Breast epithelium (tissue), 4 donors: ENCODE measurements at places on chromosomes 5 and 9. TPM values are rescaled to one million over a fixed set of nuclear protein-coding genes. Genes with fewer than 3 reads are reported as not detected.

DNA sequence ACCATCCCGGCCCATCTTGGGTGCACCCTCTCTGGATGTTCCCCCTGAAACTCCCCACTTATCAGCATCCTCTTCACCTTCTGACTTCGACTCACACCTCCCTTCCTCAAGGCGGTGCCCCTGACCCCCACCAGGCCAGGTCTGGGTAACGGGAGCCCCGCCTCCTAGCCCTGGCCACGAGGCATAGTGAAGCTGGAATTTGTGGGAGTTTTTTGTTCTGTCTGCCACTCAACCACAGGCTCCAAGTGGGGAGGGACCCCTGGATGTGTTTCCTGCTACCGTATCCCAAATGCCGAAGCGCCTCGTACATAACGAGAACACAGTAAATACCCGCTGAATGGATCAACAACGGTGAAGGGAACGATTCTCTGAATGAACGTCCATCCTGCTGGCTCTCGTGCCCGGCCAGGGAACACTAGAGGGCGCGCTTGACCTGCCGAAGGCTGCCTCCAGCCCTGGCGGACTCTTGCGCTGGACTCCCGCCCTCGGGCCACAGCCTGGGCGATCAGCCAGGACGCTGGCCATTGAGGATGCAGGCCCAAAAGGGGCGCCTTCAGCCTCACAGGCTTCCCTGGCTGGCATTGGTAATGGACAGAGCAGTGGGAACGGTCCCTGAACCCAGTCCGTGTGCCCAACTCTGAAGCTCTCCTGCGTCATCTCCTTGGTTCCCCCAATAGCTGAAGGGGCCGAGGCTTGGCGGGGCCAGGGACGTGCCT, 47.3 kb upstream of the PHYKPL start:
- H3K4me3 ChIP-seq = no peak overlapping the region
- no peaks in the 10 kb centered on the region for H3K36me3 ChIP-seq
- no peak overlapping the region for H3K27ac ChIP-seq
- peaks cover 23% of the 10 kb centered on the region for H3K27me3 ChIP-seq
- no peaks in the 10 kb centered on the region for H3K4me1 ChIP-seq

The CARD19 gene
- total RNA-seq = 59.0 TPM

- no peaks in the 10 kb centered on the region for H3K27me3 ChIP-seq
- no peak for DNase-seq
- no peak overlapping the region for H3K4me3 ChIP-seq
- no peaks in the 10 kb centered on the region for H3K4me1 ChIP-seq
- H3K27ac ChIP-seq = no peak overlapping the region
Measured at GRCh38 chr5:35357973-35358372, 127.7 kb upstream of the PRLR start.

The FRRS1L gene
- 2.6 TPM for total RNA-seq

- no peaks in the 10 kb centered on the region for H3K36me3 ChIP-seq
- no peaks in the 10 kb centered on the region for H3K27me3 ChIP-seq
- DNase-seq = no peak
- peak overlapping the region; percentile 94 for H3K4me3 ChIP-seq
- H3K4me1 ChIP-seq = no peaks in the 10 kb centered on the region
Measured at GRCh38 chr5:172768098-172768572, 2.9 kb downstream of the DUSP1 start.

The INSL4 gene
- not detected for total RNA-seq

GRCh38 chr9:69421908-69422801, 97.1 kb downstream of the ENTREP1 start:
- no peaks in the 10 kb centered on the region for H3K27me3 ChIP-seq
- no peak overlapping the region for H3K27ac ChIP-seq
- DNase-seq = no peak
- H3K4me3 ChIP-seq = no peak overlapping the region
- H3K36me3 ChIP-seq = no peaks in the 10 kb centered on the region

DNA sequence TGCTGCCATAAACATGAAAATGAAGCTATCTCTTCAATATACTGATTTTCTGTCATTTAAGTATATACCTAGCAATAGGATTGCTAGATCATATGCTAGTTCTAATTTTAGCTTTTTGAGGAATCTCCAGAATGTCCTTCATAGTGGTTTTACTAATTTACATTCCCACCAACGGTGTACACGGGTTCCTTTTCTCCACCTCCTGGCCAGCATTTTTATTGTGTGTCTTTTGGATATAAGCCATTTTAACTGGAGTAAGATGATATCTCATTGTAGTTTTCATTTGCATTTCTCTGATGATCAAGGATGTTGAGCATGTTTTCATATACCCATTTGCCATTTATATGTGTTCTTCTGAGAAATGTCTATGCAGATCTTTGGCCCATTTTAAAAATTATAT, 446.5 kb downstream of the GABRG2 start:
- H3K27ac ChIP-seq = no peak overlapping the region
- no peaks in the 10 kb centered on the region for H3K36me3 ChIP-seq
- no peaks in the 10 kb centered on the region for H3K4me1 ChIP-seq

The SHOC1 gene
- not detected for total RNA-seq

- no peak overlapping the region for H3K4me3 ChIP-seq
- DNase-seq = no peak
- no peak overlapping the region for H3K27ac ChIP-seq
- no peaks in the 10 kb centered on the region for H3K27me3 ChIP-seq
- H3K4me1 ChIP-seq = no peaks in the 10 kb centered on the region
Measured at GRCh38 chr5:110177729-110178128, 488.0 kb downstream of the MAN2A1 start.

DNA sequence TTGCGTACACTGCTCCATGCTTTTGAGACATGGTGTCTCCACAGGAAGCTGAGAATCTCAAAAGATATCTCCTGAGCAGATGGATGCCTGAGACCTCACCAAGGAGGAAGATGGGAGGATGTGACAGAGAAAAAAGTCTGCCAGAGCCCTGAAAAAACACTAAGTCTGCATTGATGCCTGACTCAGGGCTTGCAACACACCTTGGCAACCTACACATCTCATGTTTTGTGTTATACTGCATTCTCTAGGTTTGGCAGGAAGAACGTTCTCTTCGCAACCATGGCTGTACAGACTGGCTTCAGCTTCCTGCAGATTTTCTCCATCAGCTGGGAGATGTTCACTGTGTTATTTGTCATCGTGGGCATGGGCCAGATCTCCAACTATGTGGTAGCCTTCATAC, 19.2 kb downstream of the SLC22A4 start:
- H3K27ac ChIP-seq = no peak overlapping the region
- H3K4me3 ChIP-seq = no peak overlapping the region
- H3K36me3 ChIP-seq = no peaks in the 10 kb centered on the region
- H3K4me1 ChIP-seq = peaks cover 8% of the 10 kb centered on the region
- no peaks in the 10 kb centered on the region for H3K27me3 ChIP-seq
- no peak for DNase-seq

DNA sequence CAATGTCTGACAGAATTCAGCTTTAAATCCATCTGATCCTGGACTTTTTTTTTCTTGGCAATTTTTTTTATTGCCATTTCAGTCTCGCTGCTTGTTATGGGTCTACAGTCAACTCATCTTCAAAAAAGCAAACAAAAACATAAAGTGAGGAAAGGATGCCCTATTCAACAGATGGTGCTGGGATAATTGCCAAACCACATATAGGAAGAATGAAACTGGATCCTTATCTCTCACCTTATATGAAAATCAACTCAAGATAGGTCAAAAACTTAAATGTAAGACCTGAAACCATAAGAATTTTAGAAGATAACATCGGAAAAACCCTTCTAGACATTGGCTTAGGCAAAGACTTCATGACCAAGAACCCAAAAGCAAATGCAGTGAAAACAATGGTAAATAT, 389.1 kb upstream of the ST8SIA4 start:
- H3K4me3 ChIP-seq = no peak overlapping the region
- no peaks in the 10 kb centered on the region for H3K36me3 ChIP-seq
- no peak for DNase-seq
- no peaks in the 10 kb centered on the region for H3K27me3 ChIP-seq
- no peak overlapping the region for H3K27ac ChIP-seq

DNA sequence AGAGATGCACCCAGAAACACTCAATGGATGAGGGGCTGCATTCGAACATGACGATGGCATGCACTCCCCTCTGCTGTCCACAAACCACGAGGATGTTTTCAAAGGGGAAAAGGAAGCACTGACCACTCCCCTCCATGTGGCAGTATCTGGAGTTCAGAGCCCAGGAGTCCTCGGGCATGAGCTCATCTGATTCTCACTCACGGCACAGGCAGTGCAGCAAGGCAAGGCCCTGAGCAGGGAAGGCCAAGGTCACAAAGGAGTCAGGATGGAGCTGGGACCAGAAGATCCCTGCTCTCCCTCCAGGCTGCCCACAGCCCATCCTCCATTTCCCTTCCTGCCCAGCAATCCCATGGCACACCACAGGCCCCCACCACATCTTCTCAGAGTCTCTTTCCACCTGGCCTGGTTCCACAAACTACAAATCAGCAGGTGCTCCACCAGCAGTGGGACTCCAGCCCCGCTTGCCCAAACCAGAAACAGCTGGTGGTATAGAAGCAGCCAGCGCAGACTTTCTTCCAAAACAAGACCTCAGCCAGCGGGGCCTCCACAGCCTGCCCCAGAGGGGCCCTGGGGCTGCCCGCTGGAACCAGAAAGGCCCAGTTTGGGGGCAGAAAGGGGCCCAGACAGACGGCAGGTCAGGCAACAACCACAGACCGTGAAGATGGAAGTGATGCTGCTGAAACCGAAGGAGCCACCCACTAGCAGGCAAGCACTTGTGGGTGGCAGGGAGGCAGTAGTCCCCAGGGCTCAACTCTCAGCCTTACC, 12.2 kb downstream of the TNIP1 start:
- no peak overlapping the region for H3K4me3 ChIP-seq
- H3K27ac ChIP-seq = peak overlapping the region; percentile 66
- DNase-seq = no peak

DNA sequence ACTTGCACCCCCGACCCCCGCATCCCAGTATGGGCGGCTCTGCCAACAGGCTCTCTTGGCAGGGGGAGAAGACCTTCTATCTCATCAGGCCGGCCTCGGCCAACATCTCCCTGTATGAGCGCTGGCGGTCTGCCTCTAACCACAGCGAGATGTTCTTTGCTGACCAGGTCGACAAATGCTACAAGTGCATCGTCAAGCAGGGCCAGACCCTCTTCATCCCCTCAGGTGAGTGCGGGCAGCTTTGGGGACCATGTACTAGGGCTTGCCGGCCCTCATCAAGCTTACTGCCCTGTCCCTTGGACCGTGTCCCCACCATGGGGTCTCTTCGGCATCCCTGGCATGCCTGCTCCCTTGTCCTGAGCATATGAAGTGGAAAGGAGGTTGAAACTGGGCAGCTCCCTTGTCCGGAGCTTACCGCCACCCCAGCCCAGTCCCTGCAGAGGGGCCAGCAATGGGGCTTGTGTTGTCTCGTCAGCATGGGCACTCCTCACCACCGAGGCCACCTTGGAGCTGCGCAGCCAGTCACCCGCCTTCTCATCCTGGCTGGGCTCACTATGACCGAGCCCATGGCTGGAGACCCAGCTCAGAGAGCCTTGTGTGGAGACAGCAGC, 78.1 kb downstream of the PHF2 start:
- DNase-seq = peak; percentile 28
- peaks cover 10% of the 10 kb centered on the region for H3K36me3 ChIP-seq
- no peak overlapping the region for H3K27ac ChIP-seq
- no peaks in the 10 kb centered on the region for H3K4me1 ChIP-seq

DNA sequence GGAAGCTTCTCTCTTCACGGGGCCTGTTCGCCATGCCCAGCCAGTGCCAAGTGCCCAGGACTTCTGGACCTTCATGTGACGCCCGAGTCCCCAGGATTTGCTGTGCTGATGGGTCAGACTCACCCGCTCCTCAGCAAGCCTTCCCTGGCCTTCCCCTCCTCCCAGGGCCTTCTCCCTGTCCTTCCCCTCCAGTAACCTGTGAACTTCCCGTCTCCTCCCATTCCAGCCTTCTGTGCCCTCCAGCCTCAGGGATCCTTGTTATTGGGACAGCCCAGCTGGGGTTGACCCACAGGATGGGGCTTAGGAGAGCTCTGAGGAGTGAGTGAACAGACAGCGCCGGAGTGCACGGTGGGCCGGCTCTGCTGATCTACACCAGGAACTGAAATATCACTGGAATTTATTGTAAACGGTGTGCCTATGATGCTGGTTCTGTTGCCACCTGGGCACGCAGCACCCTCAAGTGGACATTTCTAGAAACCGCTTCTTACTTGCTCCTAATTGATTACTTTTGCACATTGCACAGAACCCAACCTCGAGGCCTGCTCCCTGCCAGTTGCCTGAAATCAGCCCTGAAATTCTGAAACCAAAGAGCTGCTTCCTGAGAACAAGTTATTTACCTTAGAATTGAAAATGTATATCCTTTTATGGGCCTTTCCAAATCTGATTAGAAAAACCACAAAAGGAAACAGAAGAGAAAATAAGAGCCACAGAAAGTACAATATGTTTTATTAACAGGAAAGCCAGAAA, 1.5 kb downstream of the SPAAR start:
- H3K27ac ChIP-seq = peak overlapping the region; percentile 100
- H3K4me1 ChIP-seq = peaks cover 52% of the 10 kb centered on the region
- DNase-seq = no peak

The PDE8B gene
- 4.9 TPM for total RNA-seq

GRCh38 chr5:1400936-1401335, 44.3 kb downstream of the SLC6A3 start:
- no peak overlapping the region for H3K4me3 ChIP-seq
- H3K27me3 ChIP-seq = no peaks in the 10 kb centered on the region
- DNase-seq = no peak
- H3K36me3 ChIP-seq = no peaks in the 10 kb centered on the region
- no peak overlapping the region for H3K27ac ChIP-seq
- H3K4me1 ChIP-seq = no peaks in the 10 kb centered on the region

The LHX6 gene
- 9.8 TPM for total RNA-seq

DNA sequence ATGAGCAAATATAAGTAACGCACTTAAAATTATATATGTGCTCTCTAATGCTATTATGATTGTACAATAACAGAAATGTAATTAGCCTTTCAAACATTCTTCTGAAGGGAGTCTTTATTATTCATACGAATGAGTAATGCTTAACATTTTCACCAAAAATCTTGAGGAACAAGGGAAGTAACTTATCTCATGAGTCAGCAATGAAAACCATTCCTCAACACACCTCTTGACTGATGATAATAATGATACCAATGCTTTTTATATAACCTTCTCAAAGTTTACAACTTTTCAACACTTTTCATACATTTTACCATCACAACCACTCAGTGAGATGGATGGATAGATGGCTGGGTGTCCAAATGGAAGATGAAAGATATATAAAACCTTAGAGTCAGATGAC, 369.3 kb downstream of the BNC2 start:
- no peaks in the 10 kb centered on the region for H3K4me1 ChIP-seq
- H3K27ac ChIP-seq = no peak overlapping the region
- no peaks in the 10 kb centered on the region for H3K27me3 ChIP-seq
- no peak overlapping the region for H3K4me3 ChIP-seq

- H3K27ac ChIP-seq = no peak overlapping the region
- H3K4me1 ChIP-seq = peaks cover 8% of the 10 kb centered on the region
- H3K4me3 ChIP-seq = peak overlapping the region; percentile 57
- H3K36me3 ChIP-seq = no peaks in the 10 kb centered on the region
Measured at GRCh38 chr5:51378448-51379330, 4.6 kb upstream of the ISL1 start.

- H3K27ac ChIP-seq = no peak within 1 kb of the TSS
- DNase-seq = no peak
- no peaks in the 10 kb centered on the region for H3K4me1 ChIP-seq
- H3K36me3 ChIP-seq = no peaks in the 10 kb centered on the region
- no peaks in the 10 kb centered on the region for H3K27me3 ChIP-seq
Measured at GRCh38 chr5:56233230-56233629, at the start of gene ANKRD55. Gene ANKRD55, minus strand, starts transcription at chr5:56233330. Its CDS starts 417 bp downstream, at chr5:56232913.

The PPP3R2 gene
- not detected for total RNA-seq
